ENCODE measurements at places on chromosomes 13 and 19. TPM values are rescaled to one million over a fixed set of nuclear protein-coding genes. Genes with fewer than 3 reads are reported as not detected.

GRCh38 chr13:99636306-99636705 lies 135.0 kb downstream of the TM9SF2 start:
- DNase-seq = no peak

- no peak for DNase-seq
Measured at GRCh38 chr19:32165750-32166149, 179.7 kb upstream of the ZNF507 start.

DNA sequence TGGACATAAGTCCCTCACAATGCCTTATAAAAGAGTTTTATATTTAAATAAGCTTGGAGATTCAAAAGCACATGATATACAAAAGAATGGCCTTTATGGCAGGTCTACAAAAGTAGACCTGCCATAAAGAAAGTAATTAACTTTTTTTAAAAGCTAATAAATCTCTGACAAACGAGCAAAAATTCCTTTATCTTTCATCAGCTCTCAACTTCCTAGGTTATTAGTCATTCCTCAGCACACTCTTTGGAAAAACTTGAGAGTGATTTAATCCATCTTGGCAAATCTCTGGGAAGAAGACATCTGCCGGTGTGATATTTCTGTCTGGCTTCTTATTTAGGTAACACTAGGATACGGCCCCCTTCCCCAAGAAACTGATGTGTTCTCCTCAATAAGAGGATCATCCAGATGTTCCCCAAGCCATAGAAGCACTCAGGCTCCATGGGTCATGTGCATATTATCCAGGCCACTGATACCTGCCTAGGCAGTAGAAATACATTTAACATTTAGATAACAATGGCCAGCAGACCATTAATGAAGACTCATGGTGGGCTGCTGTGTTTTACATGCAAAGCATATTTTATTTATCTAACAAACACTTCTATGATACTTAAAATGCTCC lies 372.7 kb downstream of the LIG4 start:
- DNase-seq = no peak

TFDP1 gene
- total RNA-seq = 58.1 TPM
